Panc1 (cell line): ENCODE measurements at places on chromosomes 4 and X. TPM values are rescaled to one million over a fixed set of nuclear protein-coding genes. Genes with fewer than 3 reads are reported as not detected.

TSPAN7 gene
- 0.13 TPM for total RNA-seq

- no peak overlapping the region for H3K27ac ChIP-seq
- H3K4me3 ChIP-seq, result no peak overlapping the region
- no peak for DNase-seq
- no peaks in the 10 kb centered on the region for H3K27me3 ChIP-seq
Measured at GRCh38 chr4:4574052-4574451, 32.2 kb upstream of the STX18 start.

DNA sequence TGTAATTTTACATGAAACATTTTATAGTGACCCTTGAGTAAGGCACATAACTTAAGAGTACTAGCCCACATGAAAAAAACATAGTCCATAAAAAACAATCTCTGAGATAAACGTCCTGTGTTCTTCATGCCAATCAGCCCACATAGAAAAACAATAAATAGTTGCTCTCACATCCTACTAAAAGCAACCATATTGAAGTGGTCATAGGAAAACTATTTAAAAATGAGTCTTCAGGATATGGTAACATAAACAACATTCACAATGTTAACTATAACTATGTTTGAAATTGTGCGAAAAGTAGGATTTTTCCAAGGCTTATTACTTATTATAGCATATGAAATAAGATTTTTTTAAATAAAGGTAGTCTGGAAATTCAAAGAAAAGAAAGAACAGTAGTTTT is 77.1 kb upstream of the EPHA5 start:
- H3K4me1 ChIP-seq, result no peaks in the 10 kb centered on the region
- no peak overlapping the region for H3K27ac ChIP-seq
- DNase-seq, result no peak
- no peak overlapping the region for H3K4me3 ChIP-seq
- H3K27me3 ChIP-seq, result no peaks in the 10 kb centered on the region
- no peaks in the 10 kb centered on the region for H3K36me3 ChIP-seq

GRCh38 chrX:150870487-150871340 is 27.8 kb downstream of the CD99L2 start:
- no peak overlapping the region for H3K4me3 ChIP-seq
- no peaks in the 10 kb centered on the region for H3K36me3 ChIP-seq
- peak overlapping the region; percentile 41; the same call in 1 of the 2 replicates for H3K27ac ChIP-seq

DNA sequence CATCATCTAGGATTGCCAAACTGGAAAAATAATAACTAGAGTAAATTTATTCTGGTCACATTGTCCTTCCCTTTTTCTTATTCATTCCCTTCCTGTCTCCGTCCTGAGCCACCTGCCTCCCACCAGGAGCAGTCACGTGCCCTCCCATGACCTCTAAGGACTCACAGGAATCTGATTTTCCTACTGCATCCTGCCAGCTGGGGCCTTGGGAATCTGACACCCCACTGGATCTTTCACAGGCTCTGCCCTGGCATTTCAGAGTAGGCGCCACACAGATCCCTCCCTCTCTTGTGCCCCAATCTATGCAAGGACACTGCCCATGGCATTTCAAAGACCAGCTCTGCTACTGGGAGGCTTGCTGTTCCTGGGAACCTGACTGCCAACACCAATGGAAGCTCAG is 520.5 kb downstream of the PPARGC1A start:
- H3K4me1 ChIP-seq, result no peaks in the 10 kb centered on the region
- no peaks in the 10 kb centered on the region for H3K27me3 ChIP-seq
- H3K4me3 ChIP-seq, result no peak overlapping the region

DNA sequence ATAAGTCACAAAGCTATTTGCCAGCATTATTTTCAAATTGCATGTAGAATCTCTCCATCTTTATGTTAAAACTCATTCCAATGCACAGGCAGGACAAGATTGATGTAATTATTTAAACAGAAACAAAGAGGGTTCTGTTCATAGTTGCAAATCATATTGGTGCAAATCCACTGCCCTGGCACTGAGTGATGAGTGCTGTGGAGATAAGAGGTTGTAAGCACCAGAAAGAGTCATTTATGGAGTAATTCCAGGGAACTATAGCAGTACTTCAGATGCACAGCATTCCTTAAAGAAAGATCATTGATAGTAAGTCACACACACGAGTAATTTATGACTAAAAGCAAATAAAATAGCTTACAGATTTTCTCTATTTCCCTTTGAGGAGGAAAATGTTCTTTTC is 337.7 kb upstream of the CTSO start:
- no peak for DNase-seq
- no peak overlapping the region for H3K27ac ChIP-seq
- no peak overlapping the region for H3K4me3 ChIP-seq
- H3K4me1 ChIP-seq, result no peaks in the 10 kb centered on the region

DNA sequence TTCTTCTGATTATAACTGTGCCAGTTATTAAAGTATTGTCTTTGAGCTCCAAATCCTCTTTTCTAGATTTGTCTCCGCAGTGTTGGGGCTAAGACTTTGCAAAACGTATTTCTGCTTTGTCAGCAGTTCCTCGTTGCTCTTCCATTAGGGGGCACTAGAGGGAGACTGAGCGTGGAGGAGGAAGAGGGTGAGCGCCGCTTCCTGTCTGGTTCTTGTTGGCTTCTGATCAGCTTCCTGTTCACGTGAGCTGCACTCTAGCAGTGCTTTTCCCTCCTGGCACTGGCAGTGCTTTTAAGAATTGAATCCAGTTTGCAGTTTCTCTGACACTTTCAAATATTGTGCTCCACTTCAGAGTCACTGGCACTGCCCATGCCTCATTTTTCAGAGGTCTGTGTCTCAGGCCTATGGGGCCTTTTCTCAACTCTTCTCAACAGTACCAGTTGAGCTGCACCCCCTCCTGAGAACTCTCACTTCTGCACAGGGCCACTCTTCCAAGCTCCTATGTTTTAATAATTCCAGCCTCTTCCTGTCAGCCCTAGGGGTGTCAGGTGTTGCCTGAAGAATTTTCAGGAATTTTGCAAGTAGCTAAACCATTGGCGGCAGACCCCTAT is 54.4 kb upstream of the LCORL start:
- no peaks in the 10 kb centered on the region for H3K36me3 ChIP-seq
- no peak overlapping the region for H3K4me3 ChIP-seq
- no peak for DNase-seq

QDPR gene
- total RNA-seq, result 15.2 TPM

MAGEA9B gene
- total RNA-seq, result not detected

PNMA6A gene
- total RNA-seq, result 7.4 TPM

GRCh38 chr4:59063015-59063720 is 1953.0 kb upstream of the IGFBP7 start:
- H3K27ac ChIP-seq, result no peak overlapping the region
- no peaks in the 10 kb centered on the region for H3K27me3 ChIP-seq
- DNase-seq, result no peak
- no peak overlapping the region for H3K4me3 ChIP-seq
- no peaks in the 10 kb centered on the region for H3K4me1 ChIP-seq

DNA sequence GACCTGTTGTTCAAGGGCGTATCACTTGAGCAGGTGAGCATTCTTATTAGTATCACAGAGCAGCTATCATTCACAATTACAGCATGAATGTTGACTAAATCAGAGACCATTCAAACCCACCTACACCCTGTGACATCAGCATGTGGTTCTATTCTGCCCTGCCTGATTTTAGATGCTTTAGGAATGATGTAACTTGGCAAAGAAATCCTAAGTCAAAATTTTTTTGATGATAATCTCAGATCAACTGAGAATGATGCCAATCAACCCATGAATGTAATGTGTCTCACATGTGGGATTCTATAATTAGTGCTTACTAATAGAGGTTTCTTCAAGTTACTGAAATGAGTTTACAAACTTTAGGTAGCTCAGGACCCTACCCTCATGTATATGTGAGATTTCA is 13.4 kb upstream of the CHIC2 start:
- H3K36me3 ChIP-seq, result no peaks in the 10 kb centered on the region
- H3K27me3 ChIP-seq, result no peaks in the 10 kb centered on the region
- no peak for DNase-seq

DNA sequence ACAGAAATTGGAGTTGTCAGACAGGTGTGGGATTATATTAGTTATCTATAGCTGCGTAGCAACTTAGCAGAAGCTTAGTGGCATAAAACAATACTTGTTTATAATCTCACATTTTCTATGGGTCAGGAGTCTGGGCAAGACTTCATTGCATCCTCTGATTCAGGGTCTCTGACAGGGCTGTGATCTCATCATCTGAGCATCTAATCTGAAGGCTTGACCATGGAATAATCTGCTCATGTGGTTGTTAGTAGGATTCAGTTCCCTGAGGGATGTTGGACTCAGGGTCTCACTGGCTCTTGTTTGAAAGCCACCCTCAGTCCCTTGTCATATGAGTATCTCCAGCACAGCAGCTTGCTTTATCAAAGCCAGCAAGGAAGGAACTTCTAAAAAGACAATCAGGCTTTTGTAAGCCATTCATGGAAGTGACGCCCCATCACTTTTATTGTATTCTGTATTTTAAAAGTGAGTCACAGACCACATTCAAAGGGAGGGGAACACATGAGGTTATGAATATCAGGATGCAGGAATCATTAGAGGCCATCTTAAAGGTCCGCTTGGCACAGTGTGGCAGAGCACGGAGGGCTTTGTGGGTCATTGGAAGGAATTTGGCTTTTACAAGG is 37.2 kb upstream of the FAM9B start:
- no peaks in the 10 kb centered on the region for H3K4me1 ChIP-seq
- no peaks in the 10 kb centered on the region for H3K27me3 ChIP-seq
- no peak for DNase-seq

- H3K27me3 ChIP-seq, result no peaks in the 10 kb centered on the region
- H3K27ac ChIP-seq, result no peak overlapping the region
- DNase-seq, result no peak
- no peak overlapping the region for H3K4me3 ChIP-seq
Measured at GRCh38 chr4:51885363-51885762, 42.4 kb downstream of the DCUN1D4 start.

EMCN gene
- not detected for total RNA-seq

DNA sequence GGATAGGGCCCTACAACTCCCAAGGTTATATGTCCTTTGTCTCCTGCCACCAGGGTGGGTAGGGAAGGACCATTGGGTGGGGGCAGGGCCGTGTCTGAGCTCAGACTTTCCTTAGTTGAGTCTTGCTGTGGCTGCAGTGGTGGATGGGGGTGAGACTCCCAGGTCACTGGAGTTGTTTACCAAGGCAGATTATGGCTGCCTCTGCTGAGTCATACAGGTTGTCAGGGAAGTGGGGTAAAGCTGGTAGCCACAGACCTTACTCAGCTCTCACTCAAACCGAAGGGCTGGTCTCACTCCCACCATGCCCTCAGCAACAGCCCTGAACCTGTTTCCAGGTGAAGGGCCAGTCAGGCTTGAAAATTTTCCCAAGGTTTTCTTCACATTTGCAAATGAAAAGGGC is 58.8 kb upstream of the FAAH2 start:
- H3K4me1 ChIP-seq, result no peaks in the 10 kb centered on the region
- DNase-seq, result no peak
- no peaks in the 10 kb centered on the region for H3K36me3 ChIP-seq
- H3K4me3 ChIP-seq, result no peak overlapping the region
- no peaks in the 10 kb centered on the region for H3K27me3 ChIP-seq

EFHC2 gene
- total RNA-seq, result 0.28 TPM

UPF3B gene
- total RNA-seq, result 27.8 TPM

DNA sequence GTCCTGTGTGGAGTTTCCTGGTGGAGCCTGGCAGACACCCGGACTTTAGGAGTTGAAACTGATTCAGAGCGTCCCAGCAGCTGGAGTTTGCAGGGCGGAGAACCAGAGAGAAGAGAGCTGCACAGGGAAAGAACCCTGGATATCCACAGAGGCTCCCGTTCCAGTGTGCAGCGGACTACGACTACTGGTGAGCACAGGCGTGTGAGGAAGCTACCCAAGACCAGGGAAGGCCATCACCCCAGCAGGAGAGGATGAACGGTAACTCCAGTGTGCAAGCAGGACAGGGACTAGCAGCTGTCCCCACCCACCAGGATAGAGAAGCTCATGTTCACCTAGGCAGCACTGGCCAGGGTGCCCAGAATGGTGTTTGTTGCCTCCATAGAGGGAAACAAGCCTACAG is 2.3 kb downstream of the LAGE3 start:
- 0 out of 2 replicates have a peak overlapping the region, but pooled peaks have one; percentile 29 for H3K27ac ChIP-seq
- peaks cover 17% of the 10 kb centered on the region for H3K4me1 ChIP-seq
- H3K4me3 ChIP-seq, result no peak overlapping the region
- no peaks in the 10 kb centered on the region for H3K27me3 ChIP-seq
- no peaks in the 10 kb centered on the region for H3K36me3 ChIP-seq

RIPPLY1 gene
- not detected for total RNA-seq

ASB12 gene
- not detected for total RNA-seq

AKAP4 gene
- total RNA-seq, result not detected

DNA sequence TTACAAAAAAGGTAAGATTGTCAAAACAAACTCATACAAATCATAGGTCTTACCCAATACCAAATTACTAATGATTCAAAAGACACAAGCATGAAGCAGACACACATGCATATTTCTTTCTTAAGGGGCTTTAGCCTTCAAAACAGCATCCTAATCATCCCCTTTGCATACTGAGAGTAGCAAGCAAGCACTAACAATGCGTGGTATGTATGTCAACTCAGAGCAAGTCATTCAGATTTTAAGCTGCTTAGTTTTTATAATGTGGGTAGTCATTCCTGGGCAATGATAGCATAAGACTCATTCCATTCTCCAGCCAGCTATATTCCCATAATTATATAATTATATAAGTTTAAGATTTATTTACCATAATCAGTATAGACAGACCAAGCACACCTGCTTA is 219.6 kb downstream of the DKK2 start:
- no peak overlapping the region for H3K4me3 ChIP-seq
- no peaks in the 10 kb centered on the region for H3K36me3 ChIP-seq
- no peak for DNase-seq

PRSS12 gene
- total RNA-seq, result 0.23 TPM

DNA sequence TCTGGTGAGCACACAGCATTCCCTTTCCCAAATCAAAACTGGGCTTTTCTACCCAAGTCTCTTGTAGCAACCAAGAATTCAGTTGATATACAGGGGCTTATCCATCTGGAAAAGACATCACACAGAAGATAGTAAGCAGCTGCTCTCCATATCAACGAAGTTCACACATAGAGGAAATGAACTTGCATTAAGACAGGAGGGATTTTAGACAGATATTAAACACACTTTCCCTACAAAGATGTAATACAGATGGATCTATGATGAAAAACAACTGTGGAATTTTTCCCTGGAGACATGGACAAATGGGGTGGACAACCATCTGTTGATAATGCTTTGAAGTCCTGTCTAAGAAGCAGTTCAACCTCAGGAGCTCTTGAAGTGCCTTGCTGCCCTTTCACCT is 9.8 kb upstream of the PDE5A start:
- H3K36me3 ChIP-seq, result no peaks in the 10 kb centered on the region
- H3K4me1 ChIP-seq, result peaks cover 4% of the 10 kb centered on the region; the same call in 1 of the 2 replicates
- H3K4me3 ChIP-seq, result no peak overlapping the region
- no peaks in the 10 kb centered on the region for H3K27me3 ChIP-seq

GRCh38 chr4:113469023-113469390 is 292.5 kb downstream of the CAMK2D start:
- peaks cover 20% of the 10 kb centered on the region for H3K4me1 ChIP-seq
- no peak overlapping the region for H3K4me3 ChIP-seq
- H3K36me3 ChIP-seq, result no peaks in the 10 kb centered on the region
- peak overlapping the region; percentile 85 for H3K27ac ChIP-seq
- no peaks in the 10 kb centered on the region for H3K27me3 ChIP-seq
- no peak for DNase-seq

GNRHR gene
- total RNA-seq, result not detected
